ENCODE measurements at places on chromosomes 3 and 15.
A peak's percentile ranks its signal among the peaks of the same experiment; 100 is the strongest.

GRCh38 chr15:70585707-70586034 lies 177.7 kb downstream of the UACA start:
- no peak for DNase-seq

DNA sequence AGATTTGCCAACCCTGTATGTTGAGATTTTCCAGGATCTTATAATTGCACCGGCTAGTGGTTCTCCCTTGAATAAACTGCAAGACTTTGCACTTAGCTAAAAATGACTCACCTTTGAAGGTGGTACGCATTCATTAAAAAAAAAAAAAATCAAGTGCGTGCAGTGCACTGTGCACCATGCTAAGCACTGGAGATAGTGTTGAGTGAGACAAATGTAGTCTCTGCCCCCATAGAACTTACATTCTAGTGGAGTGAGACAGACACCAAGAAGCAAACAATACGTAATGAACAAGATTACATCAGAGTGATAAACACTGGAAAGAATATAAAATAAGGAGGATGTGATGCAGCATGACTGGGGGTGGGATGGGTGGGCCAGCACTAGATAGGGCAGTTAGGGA lies 69.4 kb downstream of the ITPR1 start:
- DNase-seq = no peak

GRCh38 chr3:132368962-132369361 lies 48.3 kb upstream of the DNAJC13 start:
- no peak for DNase-seq

GRCh38 chr3:123168605-123169004 lies 33.1 kb upstream of the SEC22A start:
- DNase-seq = no peak

GRCh38 chr3:121660356-121661171 lies at the start of gene HCLS1:
Gene HCLS1, minus strand, starts transcription at chr3:121660903. Its CDS starts 2,556 bp downstream, at chr3:121658347.
- DNase-seq = peak; percentile 50

- no peak for DNase-seq
These were observed 230.8 kb downstream of the EBLN2 start for GRCh38 chr3:73292220-73292619.

DNA sequence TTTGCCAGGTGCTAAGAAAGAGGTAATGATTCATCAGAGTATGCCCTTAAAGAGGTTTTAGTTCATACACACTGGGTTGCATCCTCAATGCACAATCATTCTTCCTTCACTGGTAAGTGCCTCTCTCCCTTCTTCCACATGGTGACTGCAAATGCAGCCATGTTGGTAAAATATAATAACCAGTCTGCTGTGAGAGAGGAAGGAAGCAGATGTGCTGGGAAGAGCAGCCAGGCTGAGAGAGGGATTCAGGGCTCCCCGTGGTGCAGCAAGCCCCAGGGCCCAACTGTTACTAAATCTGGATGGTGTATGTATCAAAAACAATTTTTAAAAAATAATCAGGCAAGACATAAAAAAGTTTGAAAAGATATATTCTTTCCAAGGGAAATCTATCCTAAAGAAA lies 498.1 kb downstream of the MAGI1 start:
- DNase-seq = no peak

- no peak for DNase-seq
These were observed 76.9 kb downstream of the PLCH1 start for GRCh38 chr3:155667988-155668387.

- no peak for DNase-seq
These were observed 42.7 kb downstream of the CCNB2 start for GRCh38 chr15:59147666-59148065.

- DNase-seq = no peak
These were observed 43.2 kb upstream of the RAB6B start for GRCh38 chr3:133938770-133939462.

- no peak for DNase-seq
These were observed 40.3 kb upstream of the ZCWPW2 start for GRCh38 chr3:28308196-28308595.

DNA sequence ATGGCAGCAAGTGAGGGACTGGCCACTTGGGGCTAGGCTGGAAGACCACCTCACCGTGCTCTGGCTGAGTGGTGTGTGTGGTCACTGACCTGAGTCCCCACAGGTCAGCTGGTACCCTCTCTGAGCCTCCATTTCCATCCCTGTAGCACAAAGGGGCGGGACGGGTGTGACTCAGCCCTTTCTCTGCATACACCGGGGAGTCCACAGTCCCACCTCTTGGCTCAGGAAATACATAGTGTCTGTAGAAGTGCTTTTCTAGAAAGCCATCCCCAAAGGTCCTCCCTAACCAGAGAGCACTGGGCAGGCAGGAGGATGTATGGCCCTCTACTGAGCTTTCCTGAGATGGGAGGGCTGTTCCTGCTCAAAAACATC lies 27.2 kb downstream of the WNT7A start:
- no peak for DNase-seq

DNA sequence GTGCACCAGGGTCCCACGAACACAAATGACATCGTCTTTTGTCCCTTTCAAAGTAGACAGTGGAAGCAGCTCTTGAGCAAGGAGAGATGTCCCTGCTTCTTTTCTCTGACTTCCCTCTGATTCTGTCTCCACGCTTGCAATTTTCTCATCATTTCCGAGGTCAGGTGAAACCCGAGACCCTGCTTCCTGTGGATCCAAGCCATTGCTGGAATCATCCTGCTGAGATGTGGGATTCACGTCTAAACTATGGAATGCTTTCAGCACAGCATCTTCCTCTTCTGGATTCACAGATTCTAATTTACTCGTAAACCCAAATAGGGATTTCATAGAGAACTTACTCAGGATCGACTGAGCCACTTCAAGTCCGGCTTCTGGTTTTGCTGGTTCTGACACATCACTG lies 127.1 kb downstream of the FMN1 start:
- no peak for DNase-seq

- no peak for DNase-seq
These were observed 2.4 kb downstream of the SLC49A4 start for GRCh38 chr3:122797291-122797690.

DNA sequence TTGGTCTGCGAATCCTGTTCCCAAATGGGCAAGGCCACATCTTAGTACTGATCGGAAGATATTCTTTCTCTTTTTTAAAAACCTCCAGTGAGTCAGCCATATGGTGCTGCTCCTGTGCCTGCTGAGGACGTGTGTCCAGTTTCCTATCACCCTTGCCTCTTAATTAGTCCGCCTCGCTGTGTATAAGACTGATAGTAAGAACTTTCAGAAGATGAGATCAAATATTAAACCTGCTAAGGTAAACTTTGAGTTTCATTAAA lies 612 bp downstream of the UBA5 start:
- no peak for DNase-seq

DNA sequence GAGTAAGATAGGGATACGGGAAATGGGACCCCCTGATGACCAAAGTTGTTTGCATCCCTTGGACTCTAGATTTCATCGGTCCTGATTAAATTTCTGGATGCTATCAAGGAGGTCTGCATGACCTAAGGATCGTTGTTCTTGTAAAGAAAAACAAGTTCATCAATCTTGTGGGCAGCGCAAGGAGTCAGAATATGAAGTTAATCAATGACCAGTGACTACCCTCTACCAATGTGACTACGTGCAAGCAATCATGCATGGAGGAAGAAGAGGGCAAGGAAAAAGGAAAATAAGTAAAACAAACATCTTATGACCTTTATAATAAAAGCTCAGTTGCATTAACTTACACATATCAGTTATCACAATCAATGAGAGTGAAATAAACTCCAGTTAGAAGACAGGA lies 139.7 kb downstream of the RTP4 start:
- no peak for DNase-seq

DNA sequence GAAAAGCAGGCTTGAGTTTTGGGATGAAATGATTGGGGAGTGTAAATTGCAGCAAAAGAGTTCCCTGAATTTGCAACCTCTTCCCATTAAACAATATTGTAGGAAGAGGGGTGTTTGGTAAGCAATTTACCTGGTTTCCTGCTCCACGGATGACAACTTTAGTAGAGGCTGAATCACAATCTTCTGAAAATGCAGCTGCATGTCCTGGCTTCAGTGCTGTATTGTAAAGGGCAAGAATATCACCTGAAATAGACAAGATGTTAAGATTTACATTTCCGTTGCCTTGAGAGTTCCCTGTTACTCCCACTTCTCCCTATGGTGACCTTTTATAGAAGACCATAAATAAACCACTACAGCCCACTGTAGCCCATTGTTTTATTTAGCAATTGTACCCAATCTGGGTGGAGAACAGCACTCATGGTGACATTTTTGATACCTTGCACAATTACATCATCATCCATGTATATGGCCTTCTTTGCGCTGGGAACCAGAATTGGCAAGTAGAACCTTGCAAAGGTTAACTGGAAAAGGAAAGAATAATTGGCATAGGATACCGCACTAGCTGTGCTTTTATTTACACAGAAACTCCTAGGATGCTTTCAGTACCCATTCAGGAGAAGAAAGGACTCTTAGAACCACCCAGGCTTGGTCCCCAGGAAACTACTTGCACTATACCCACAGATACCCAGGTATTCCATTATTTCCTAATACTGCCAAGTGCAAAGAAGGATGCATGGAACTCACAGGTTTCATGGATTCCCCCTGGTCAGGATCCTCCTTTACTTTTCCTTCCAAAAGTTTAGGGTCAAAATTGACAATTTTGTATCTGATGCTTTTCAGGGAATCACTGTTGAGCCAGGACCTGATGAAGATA lies 9.6 kb downstream of the GLT8D1 start:
- no peak for DNase-seq

Data from stimulated activated CD8-positive, alpha-beta memory T cell treated with anti-CD3 and anti-CD28 coated beads, Interleukin-2, amount 100 ng/mL, for 1 hour (primary cell).